Cardiac muscle cell (in vitro differentiated cells and primary cell): ENCODE measurements at places on chromosomes 5 and 9. TPM values are rescaled to one million over a fixed set of nuclear protein-coding genes. Genes with fewer than 3 reads are reported as not detected.
A peak's percentile ranks its signal among the peaks of the same experiment; 100 is the strongest.

DNA sequence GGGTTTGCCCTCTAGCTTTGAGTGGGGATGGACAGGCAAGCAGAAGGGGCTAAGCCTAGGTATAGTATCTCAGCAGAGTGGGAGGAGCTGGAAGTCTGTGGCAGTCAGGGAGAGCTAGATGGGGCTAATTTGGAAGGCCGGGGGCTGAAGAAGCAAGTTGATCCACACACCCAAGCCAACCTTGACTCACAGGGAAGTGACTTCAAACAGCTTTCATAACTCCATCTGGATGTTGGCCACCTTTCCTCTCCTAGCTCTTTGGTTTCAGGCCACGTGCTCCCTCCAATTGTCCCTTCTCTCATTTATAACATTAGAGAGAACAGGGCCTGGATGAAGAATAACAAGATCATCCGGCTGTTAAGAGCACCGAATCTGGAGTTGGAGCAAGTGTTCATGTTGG lies 36.8 kb downstream of the EGR1 start:
- no peak overlapping the region for H3K4me3 ChIP-seq
- no peaks in the 10 kb centered on the region for H3K36me3 ChIP-seq
- no peak overlapping the region for H3K27ac ChIP-seq
- DNase-seq, result no peak
- H3K4me1 ChIP-seq, result no peaks in the 10 kb centered on the region

GRCh38 chr9:83448626-83449025 lies 89.6 kb downstream of the FRMD3 start:
- no peak overlapping the region for H3K27ac ChIP-seq
- H3K36me3 ChIP-seq, result no peaks in the 10 kb centered on the region
- no peak for DNase-seq
- no peak overlapping the region for H3K4me3 ChIP-seq
- no peaks in the 10 kb centered on the region for H3K4me1 ChIP-seq

- no peak overlapping the region for H3K27ac ChIP-seq
- peaks cover 31% of the 10 kb centered on the region for H3K4me1 ChIP-seq
- no peaks in the 10 kb centered on the region for H3K36me3 ChIP-seq
- H3K27me3 ChIP-seq, result no peaks in the 10 kb centered on the region
Observed at GRCh38 chr9:133676450-133676849, 40.3 kb downstream of the DBH start.

DNA sequence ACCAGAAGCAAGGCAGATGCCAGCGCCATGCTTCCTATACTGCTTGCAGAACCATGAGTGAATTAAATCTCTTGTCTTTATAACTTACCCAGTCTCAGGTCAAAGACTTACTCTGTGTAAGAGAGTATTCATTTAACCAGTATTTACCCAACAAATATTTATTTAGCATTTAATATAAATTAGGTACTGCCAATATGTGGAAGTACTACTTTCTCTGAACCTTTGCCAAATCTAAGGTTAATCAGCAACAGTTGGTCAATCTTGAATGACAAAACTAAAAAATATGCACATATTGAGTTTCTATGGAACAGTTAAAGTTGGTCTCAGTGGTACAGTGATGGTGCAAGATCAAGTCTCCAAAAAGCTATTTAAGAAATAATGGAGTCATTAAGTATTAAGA lies 155.9 kb upstream of the CCNG1 start:
- H3K4me1 ChIP-seq, result no peaks in the 10 kb centered on the region
- no peak overlapping the region for H3K4me3 ChIP-seq
- H3K36me3 ChIP-seq, result no peaks in the 10 kb centered on the region
- DNase-seq, result no peak
- H3K27me3 ChIP-seq, result no peaks in the 10 kb centered on the region
- H3K27ac ChIP-seq, result no peak overlapping the region

DNA sequence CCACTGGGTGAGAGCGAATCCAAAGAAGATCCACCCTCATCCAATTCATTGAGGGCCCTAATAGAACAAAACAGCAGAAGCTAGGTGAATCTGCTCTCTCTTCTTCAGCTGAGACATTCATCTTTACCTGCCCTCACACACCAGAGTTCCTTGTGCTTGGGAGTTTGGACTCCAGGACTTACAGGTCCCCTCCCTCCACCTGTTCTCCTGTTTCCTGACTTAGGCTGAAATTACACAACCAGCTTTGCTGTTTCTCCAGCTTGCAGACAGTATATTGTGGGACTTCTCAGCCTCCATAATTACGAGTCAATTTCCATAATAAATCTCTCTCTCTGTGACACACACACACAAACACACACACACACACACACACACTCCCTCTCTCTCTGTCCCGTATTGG lies 19.1 kb downstream of the TMEM171 start:
- no peaks in the 10 kb centered on the region for H3K36me3 ChIP-seq
- peaks cover 5% of the 10 kb centered on the region for H3K4me1 ChIP-seq
- no peak for DNase-seq
- no peak overlapping the region for H3K27ac ChIP-seq
- H3K27me3 ChIP-seq, result no peaks in the 10 kb centered on the region

GRCh38 chr5:60404171-60404570 lies 295.8 kb downstream of the DEPDC1B start:
- no peak overlapping the region for H3K27ac ChIP-seq
- H3K4me3 ChIP-seq, result no peak overlapping the region
- H3K36me3 ChIP-seq, result no peaks in the 10 kb centered on the region

GRCh38 chr9:71279151-71279739 lies 157.8 kb upstream of the TRPM3 start:
- DNase-seq, result no peak
- H3K4me3 ChIP-seq, result no peak overlapping the region
- H3K36me3 ChIP-seq, result no peaks in the 10 kb centered on the region
- no peak overlapping the region for H3K27ac ChIP-seq
- no peaks in the 10 kb centered on the region for H3K27me3 ChIP-seq

Gene IFNK
- not detected in 2 replicates for polyA plus RNA-seq

Gene SLC46A2
- 0.10 TPM in 1 of 2 replicates, not detected in the other for polyA plus RNA-seq

DNA sequence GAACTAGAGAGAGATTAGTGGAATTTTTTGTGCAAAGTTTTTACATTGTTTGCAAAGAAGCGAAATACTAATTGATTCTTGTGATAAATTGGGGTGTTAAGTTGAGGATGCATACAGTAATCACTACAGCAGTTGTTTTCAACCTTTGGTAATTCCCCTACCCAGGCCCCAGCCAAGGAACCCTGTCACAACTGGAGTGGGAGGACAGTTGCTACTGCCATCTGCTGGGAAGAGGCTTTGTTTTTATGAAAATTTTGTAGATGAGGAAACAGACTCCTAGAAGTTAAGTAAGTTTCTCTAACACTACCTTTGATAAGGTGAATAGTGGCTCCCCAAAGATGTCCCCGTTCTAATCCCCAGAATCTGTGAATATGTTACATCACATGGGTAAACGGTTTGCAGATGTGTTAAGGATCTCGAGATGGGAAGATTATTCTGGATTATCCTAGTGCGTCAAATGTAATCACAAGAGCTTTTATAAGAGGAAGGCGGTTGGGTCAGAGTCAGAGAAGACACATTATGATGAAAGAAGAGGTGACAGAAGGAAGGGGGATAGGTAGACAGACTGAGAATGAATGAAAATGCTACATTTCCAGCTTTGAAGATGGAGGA lies 34.0 kb upstream of the PPP1R2B start:
- no peak overlapping the region for H3K4me3 ChIP-seq
- H3K36me3 ChIP-seq, result no peaks in the 10 kb centered on the region
- no peak overlapping the region for H3K27ac ChIP-seq
- peak; percentile 39 for DNase-seq
- H3K4me1 ChIP-seq, result no peaks in the 10 kb centered on the region
- no peaks in the 10 kb centered on the region for H3K27me3 ChIP-seq

DNA sequence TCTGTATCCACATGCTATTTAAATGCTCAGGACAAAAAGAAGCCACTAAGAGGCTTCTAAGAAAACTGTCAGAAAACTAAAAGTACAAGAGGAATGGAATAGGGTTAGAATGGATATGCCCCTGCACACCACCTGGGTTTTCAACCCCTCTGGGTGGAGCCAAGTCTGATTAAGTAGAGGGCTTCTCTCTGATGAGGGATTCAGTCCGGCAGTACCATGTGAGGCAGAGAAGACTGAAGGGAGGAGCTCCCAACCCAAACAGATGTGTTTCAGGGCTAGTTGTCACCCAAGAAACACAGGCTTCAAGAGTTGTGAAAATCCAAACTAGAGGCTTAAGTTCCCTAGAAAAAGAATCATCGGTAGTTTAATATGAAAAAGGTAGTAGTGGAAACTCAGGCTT lies 12.5 kb downstream of the NREP start:
- no peak for DNase-seq
- H3K27me3 ChIP-seq, result no peaks in the 10 kb centered on the region
- H3K4me1 ChIP-seq, result peaks cover 31% of the 10 kb centered on the region

GRCh38 chr5:119330367-119331183 lies 25.2 kb upstream of the TNFAIP8 start:
- peaks cover 29% of the 10 kb centered on the region for H3K4me1 ChIP-seq
- H3K27me3 ChIP-seq, result no peaks in the 10 kb centered on the region
- no peaks in the 10 kb centered on the region for H3K36me3 ChIP-seq
- DNase-seq, result no peak
- no peak overlapping the region for H3K27ac ChIP-seq
- H3K4me3 ChIP-seq, result no peak overlapping the region

Gene MTRR
- polyA plus RNA-seq, result 31.7 and 34.1 TPM in 2 replicates

DNA sequence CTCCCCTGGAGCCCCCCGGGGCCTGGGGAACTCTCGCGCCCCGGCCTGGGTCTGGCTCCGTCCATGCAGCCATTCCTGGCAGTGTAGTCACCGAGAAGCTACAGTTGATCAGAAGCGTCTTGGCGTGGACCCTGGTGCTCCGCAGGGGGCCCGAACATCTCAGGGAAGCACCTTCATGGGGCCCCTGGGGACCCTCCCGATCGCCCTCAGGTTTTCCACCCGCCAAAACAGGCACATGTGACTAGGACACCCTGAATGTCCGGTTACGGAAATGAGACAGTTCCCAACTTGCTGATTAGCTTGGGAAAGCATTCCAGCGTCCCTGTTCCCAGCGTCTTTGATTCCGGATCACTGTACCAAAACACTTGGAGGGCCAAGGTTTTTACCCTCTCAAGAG lies 472 bp downstream of the FBXO4 start:
- no peak for DNase-seq
- peak overlapping the region; percentile 49 for H3K4me3 ChIP-seq
- peak overlapping the region; percentile 11 for H3K27ac ChIP-seq
- H3K4me1 ChIP-seq, result no peaks in the 10 kb centered on the region

- H3K27ac ChIP-seq, result peak overlapping the region; percentile 56
- no peaks in the 10 kb centered on the region for H3K27me3 ChIP-seq
- H3K4me3 ChIP-seq, result no peak overlapping the region
- peaks cover 58% of the 10 kb centered on the region for H3K36me3 ChIP-seq
Observed at GRCh38 chr9:130872912-130873503, 23.6 kb downstream of the QRFP start.

DNA sequence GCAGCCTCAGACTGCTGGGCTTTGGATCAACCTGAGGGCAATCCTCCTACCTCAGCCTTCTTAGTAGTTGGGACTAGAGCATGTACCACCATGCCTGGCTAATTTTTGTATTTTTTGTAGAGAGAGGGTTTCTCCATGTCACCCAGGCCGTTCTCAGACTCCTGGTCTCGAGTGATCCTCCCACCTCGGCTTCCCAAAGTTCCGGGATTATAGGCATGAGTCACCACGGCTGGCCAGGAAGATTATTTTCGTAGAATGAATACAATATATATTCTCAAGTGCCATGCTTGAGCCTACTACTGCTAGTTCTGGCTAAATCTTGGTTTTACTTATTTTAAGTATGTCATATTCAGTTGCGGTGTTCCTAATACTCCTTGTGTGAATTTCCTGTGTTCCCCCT lies 88.2 kb upstream of the CLINT1 start:
- H3K4me1 ChIP-seq, result peaks cover 20% of the 10 kb centered on the region
- no peaks in the 10 kb centered on the region for H3K27me3 ChIP-seq
- H3K4me3 ChIP-seq, result no peak overlapping the region
- H3K36me3 ChIP-seq, result no peaks in the 10 kb centered on the region

GRCh38 chr5:58077966-58078365 lies 381.9 kb downstream of the PLK2 start:
- no peak overlapping the region for H3K4me3 ChIP-seq
- H3K4me1 ChIP-seq, result peaks cover 17% of the 10 kb centered on the region
- no peaks in the 10 kb centered on the region for H3K27me3 ChIP-seq
- no peak for DNase-seq
- no peak overlapping the region for H3K27ac ChIP-seq

Gene CD72
- 2.3 and 12.3 TPM in 2 replicates for polyA plus RNA-seq

GRCh38 chr5:158599157-158599556 lies 500.6 kb downstream of the EBF1 start:
- H3K27ac ChIP-seq, result no peak overlapping the region
- H3K4me1 ChIP-seq, result no peaks in the 10 kb centered on the region
- no peak overlapping the region for H3K4me3 ChIP-seq
- H3K27me3 ChIP-seq, result no peaks in the 10 kb centered on the region
- DNase-seq, result peak; percentile 50

DNA sequence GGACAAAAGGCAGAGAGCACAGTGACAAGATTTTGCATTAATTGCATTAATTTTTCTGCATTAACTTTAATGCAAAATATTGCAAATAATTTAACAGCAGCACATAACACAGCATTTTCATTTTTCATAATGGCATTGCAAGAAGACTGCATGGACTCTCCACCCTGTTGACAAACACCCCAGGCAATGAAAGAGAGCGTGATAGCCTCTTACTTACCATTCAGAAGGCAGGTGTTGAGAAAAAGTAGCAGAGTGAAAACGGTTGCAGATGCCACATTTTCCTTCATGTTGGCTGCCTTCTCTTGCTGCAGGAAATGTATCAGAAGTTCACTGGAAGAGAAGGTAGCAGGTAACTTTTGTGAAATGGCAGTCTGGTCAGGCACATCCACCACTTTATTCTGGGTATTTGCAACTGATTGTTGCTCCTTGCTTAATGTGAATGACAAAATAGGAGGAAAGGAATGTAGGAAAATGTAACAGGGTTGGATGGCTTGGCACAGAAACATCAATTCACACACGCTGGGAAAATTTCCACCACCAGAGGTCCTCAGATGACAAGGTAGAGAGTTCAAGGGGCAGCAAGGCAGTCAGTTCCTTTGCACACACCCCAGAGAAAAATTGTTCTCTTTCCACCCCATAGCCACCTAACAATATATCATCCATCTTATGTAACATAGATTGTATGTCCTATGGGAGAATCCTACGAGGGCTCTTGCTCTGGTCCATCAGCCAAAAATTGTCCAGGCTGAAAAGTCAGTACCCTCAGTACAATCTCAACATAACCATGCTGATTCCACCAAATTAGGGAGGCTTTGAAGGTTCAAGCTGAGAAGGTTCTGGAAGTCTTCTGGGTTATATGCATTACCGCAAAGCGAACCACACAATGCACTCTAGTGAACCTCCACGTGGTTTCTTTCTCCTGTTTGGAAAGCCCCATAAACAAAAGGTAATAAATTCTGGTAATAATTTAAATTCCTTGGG lies 41.9 kb upstream of the AGXT2 start:
- no peaks in the 10 kb centered on the region for H3K36me3 ChIP-seq
- H3K27ac ChIP-seq, result no peak overlapping the region
- H3K4me1 ChIP-seq, result no peaks in the 10 kb centered on the region
- H3K4me3 ChIP-seq, result no peak overlapping the region
- DNase-seq, result peak; percentile 82
